NCI-H446 (cell line): ENCODE measurements at places on chromosomes 5 and 9.

GRCh38 chr5:140575309-140575708 lies 10.7 kb downstream of the SLC35A4 start:
- no peak for DNase-seq

- peak; percentile 82 for DNase-seq
Measured at GRCh38 chr9:123568691-123569688, 213.0 kb downstream of the CRB2 start.

DNA sequence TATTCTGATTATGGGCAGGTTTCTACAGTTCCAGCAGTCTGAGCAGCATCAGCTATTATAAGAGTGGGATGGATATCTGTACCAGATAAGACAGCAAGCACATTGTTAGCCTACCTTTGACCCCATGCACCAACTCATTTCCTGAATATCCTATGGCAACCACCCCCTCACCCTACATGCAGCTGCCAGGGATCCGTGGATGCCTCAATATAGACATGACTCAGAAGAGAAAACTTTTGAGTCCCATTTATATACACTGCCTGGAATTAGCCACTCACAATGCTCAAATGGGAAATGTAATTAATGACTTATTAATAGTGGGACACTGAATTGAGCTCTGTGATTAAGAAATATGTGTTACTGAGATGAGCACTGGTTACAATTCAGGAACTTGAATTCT lies 124.4 kb downstream of the SSBP2 start:
- DNase-seq = no peak

DNA sequence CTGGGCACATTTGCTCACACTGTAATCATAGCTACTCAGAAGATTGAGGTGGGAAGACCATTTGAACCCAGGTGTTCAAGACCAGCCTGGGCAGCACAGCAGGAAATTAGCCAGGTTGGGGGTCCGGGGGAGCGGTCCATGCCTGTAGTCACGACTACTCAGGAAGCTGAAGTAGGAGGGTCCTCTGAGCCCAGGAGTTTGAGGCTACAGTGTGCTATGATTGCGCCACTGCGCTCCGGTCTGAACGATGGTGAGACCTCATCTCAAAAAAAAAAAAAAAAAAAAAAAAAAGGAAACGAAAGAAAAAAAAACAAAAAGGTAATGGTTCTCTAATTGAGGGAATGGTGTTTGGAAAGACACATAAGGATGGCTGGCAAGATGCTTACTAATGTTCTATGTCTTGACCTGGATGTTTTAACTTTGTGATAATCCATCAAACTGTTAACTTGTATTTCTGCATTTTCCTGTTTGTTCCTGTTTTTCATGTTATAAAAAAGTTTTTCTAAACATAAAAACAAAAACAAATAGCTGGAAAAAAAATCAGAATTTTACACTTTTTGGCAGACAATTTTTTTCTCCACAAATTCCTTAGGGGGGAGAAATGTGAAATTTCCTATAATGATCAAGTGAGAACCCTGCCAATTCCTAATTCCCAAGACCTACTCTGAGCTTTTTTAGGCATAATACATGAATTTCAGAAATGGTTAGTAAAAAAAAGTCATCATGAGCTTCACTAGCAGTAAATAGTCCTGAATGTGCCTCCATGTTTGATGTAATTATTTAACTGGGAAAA lies 96.9 kb downstream of the DENND1A start:
- DNase-seq = no peak

GRCh38 chr5:153546566-153546965 lies 56.1 kb downstream of the GRIA1 start:
- no peak for DNase-seq

- no peak for DNase-seq
Measured at GRCh38 chr9:115373000-115373709, 255.2 kb upstream of the TNC start.

- no peak for DNase-seq
Measured at GRCh38 chr9:30673132-30673531, 1711.3 kb upstream of the ACO1 start.

GRCh38 chr5:53814819-53815218 lies 254.4 kb downstream of the NDUFS4 start:
- no peak for DNase-seq

- no peak for DNase-seq
Measured at GRCh38 chr9:1024112-1024511, 26.0 kb upstream of the DMRT2 start.

GRCh38 chr5:79612667-79613198 lies 492 bp downstream of the TENT2 start:
- no peak for DNase-seq

DNA sequence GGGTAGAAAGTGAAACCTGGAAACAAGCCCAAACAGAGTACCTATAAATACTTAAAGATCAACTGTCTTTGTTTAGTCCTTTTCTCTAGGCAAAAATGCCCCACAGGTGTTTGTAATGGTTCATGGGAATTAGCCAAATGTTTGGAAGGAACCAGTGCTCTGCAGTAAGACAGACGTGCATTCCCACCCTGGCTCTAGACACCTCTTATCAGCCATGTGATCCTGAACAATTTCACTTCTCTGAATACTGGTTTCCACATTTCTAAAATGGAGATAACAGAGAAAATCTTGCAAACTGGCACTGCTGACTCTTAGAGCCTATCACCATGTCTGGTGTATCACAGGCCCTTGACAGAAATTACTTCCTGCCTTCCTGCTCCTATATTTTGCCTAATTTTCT lies 30.0 kb downstream of the GLIS3 start:
- no peak for DNase-seq

DNA sequence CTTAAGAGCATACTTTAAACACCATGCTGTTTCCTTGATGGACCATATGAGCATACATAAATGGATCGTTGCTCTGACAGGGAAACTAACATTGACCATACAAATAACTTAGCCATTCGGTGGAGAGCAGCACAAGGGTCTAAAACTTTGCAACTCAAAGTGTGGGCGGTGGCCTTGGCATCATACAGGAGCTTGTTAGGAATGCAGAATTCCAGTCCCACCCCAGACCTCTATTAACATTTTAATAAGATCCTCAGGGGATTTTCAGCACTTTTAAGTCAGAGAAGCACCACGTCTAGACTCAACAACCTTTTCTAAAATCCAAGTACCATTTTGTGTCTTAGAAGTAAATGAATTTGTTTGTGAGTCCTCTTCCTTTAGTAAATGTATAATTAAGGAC lies 260.9 kb downstream of the EBF1 start:
- no peak for DNase-seq

DNA sequence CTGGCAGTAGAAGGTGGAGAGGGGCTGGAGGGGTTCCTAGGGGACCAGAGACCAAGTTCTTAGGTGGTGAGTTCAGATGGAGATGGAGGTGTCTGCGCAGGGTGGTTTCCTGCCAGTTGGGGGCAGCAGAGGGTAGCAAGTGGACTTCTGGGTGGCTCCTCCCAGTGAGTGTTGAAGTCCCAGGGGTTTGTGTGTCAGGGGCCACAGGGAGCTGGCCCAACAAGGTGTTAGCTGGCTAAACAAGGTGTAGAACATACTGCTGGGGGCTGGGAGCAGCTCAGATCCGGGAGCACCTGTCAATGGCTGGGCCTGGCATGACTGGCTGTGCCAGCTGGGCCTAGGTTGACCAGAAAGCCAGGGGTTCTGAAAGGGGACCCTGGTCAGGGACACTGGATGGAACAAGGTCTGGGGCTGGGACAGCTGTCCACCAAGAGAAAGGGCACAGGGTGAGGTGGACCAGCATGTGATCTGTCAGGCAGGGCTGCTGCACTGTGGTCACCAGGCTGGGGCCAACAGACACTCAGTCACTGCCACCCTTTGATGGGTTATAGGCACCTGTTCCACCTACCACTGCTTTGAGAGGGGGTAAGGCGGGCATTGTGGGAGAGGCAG lies 35.6 kb downstream of the DAB2IP start:
- DNase-seq = peak; percentile 54

GRCh38 chr9:95573463-95573862 lies 56.7 kb upstream of the PTCH1 start:
- DNase-seq = no peak

GRCh38 chr9:93154293-93154903 lies 20.3 kb upstream of the NINJ1 start:
- peak; percentile 38 for DNase-seq

DNA sequence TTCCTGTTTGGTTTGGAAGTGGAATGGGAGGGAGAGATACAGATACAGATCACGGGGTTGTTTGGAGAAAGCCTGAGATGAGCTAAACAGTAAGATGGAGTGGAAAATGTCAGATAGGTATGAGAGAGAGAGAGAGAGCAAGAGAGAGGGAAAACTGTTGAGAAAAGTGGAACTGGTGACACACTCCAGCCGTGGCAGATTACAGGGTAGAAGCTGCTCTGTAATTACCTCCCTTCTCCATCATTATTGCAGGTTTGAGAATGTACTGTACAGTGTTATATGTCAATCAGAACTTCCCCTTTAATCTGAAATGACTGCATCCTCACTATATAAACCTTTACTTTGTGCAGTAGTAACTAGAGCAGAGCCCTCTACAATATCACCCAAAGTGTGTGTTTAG lies 74.5 kb upstream of the WWC1 start:
- no peak for DNase-seq

GRCh38 chr9:86978922-86979474 lies 31.7 kb upstream of the GAS1 start:
- no peak for DNase-seq

GRCh38 chr5:96565582-96566265 lies 96.5 kb upstream of the CAST start:
- no peak for DNase-seq
